ENCODE measurements at places on chromosomes 12 and 14.

- DNase-seq, result no peak
Measured at GRCh38 chr14:50198499-50198898, 32.9 kb downstream of the SOS2 start.

- no peak for DNase-seq
Measured at GRCh38 chr12:104534162-104534856, 77.6 kb downstream of the CHST11 start.

DNA sequence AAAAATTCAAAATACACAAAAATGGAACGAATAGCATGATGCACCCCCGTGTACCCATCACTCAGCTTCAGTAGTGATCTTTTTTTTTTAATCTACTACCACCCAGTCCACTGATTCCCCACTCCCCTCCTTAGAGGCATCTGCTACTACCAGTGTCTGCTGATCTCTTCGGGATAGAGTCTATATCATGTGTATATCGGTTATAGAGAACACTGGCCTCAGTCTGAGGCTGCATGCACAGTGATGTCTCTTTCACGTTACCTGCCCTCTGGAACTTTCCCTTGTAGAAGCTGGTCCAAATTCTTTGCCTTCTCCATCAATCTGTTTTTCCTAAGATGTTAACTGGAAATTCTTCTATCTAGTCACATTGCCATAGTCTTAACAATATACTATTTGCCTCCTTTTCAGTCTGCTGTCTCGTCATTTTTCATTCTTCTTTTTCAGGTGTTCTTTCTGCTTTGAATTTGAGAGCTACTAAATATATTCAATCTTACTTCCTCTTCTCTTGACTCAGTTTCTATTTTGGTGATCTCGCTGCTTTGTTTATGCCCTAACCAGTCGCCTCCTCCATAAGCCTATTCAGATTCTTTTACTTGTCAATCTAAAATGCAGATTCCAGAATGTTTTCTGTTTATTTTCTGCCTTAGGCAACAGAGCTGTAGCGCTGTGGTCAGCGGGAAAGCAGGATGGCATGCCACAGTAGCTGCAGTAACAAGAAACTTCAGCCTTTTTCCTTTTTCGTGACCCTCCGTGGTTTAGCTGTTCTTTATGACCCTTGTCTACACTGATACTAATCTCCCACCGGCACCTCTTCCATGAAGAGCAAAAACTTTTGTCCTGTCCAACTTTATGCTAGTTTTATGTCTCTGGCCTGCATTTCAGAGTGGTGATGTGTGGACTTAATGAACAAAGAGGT, 67.0 kb downstream of the FBXW8 start:
- no peak for DNase-seq

- no peak for DNase-seq
Measured at GRCh38 chr12:90098132-90098779, 389.6 kb upstream of the ATP2B1 start.

GRCh38 chr12:108326254-108326750, 12.8 kb downstream of the CMKLR1 start:
- DNase-seq, result no peak

GRCh38 chr14:38073641-38074040, 134.1 kb upstream of the SSTR1 start:
- DNase-seq, result no peak
